Hindlimb muscle (tissue), 1 donor: ENCODE measurements at places on chromosomes 16 and 17.
A peak's percentile ranks its signal among the peaks of the same experiment; 100 is the strongest.

- no peak for DNase-seq
Observed at GRCh38 chr16:54932021-54932660, 1.5 kb downstream of the IRX5 start.

DNA sequence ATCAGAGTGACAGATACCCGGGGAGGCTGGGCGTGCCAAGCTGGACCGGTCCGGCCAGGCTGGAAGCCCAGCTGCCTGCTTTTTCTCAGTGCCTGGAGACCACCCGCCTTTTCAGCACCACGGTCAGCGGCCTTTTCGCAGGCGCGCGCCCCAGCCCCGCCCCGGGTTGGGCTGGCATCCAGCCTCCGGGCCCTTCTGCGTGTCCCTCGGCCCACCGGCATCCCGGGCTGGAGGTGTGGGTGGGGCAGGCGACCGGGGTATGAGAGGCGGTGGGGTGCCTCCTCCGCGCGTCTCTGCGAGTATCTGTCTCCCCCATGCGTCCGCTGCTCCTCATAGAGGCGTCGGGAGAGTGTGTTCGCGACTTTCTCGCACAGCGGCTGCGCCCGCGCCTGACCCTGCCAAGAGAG lies 102.5 kb downstream of the MRM1 start:
- peak; percentile 54 for DNase-seq

DNA sequence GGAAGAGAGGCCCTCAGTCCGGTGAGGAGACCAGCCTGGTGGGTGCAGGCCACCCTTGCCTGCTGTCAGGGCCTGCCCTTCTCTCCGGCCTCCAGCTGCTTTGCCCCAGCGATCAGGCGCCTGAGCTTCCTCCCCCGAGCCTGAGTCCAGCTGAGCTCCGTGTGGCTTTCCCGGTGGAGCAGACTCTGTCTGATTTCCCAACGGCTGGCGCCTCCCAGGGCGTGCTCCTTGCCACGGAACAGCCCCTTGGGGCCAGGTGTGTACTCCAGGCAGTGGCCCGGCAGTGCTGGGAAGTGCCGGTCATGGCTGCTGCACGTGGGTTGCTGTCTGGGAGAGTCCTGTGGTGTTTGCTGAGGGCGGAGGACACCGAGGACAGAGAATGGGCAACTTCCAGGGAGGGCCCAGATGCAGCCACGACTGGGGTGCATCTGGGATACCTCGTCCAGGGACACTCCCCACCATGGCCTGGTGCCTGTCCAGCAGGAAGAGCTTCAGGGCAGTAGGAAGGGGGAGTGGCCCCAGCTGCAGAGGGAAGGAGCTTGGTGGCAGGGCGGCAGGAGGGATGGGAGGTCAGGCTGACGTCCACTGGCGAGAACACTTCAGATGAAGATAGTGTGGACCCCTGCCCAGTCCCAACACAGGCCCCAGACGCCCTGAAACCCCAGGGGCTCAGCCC lies 22.5 kb downstream of the METRNL start:
- no peak for DNase-seq

- DNase-seq, result no peak
Observed at GRCh38 chr16:9411426-9411825, 320.0 kb downstream of the HAPSTR1 start.

DNA sequence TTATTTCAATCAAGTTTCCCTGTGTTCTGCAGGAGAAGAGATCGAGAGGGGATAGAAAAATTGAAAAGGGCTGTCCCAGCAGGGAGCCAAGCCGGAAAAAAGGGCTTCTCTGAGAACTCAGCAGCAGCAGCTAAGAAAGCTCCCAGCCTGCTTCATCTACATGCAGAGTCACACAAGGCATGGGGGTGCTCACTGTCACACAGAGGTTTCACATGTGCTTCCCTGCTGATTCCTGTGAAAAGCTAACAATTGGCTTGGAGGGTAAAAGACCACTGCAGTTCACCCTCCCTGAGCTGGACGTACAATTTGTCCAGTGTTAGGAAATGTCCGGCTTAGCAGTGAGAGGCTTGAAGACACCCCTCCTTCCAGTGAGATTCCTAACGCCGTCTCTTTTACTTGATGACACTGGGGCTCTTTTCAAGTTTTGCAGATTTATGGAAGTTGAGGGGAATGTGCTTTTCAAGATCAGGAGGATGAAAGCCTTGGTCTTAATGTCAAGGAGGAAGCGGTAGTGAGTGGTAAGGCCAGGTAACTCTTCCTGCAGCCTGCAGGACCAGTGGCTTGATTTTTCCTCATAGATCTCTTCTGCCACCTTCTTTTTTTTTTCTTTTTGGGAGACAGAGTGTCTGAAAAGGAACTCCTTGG lies 85.6 kb downstream of the WNT3 start:
- no peak for DNase-seq

DNA sequence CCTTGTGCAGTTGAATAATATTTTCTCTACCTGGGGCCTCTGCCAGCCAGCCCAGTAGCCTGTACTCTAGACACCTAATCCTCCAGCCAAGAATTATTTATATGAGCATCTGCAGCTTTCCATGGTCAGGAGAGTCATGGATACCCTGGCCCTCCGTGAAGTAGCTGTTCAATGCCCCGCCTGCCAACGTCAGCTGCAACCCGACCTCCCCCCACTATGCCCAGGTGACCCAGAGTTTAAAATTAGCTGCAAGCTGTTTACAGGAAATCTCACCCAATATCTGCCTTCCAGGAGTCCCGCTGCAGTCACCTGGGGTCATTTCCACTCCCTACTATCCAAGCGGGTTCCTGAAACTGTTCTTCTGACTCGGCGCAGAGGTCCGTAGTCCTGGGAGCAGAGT lies 12.3 kb downstream of the SDR42E2 start:
- DNase-seq, result no peak
